Midbrain (tissue), 1 donor: ENCODE measurements at places on chromosomes 16 and 17.
A peak's percentile ranks its signal among the peaks of the same experiment; 100 is the strongest.

DNA sequence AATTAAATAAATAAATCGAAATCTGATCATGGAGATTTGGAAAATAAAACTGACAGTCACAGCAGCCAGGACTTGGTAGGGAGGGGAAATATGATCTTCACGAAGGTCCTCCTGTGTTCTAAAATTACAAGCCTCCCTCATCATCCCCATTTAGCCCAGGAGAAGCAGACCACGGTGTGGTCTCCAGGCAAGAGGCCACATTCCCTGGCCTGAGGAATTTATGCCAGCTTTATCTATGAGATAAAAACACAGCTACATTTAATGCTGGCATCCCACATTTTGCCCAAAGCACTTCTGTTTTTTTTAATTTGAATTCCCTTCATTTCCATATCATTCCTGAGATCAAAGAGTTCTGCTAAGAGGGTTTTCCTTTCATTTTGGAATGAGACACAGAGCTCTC, 43.2 kb downstream of the ABCC12 start:
- DNase-seq, result no peak

DNA sequence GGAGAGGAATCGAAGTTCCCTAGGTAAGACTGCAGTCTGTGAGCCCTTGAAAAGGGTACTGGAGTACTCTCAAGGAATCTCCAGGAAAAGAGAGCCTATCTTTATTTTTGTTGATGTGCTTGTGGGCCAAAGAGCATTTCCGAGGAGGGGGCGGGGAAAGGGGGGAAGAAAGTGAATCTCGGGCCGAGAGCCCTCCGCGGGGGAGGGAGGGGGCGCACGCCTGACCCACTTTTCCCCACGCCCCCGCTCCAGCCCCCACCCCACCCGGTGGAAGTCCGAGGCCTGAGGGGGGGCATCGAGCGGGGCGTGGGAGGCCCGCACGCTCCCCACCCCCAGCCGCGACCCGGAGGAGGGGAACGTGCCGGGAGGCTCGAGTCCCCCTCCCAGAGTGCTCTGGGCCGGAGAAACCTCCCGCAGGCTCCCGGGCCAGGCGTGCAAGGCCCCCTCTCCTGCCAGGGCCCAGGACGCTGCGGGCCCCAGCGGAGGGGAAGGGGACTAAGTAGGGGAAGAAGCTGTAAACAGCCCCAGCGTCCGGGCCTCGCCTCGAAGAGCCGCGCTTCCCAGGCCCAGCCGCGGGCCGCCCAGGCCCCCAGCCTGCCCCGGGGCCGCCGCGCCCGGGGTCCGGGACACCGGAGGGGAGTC, 444 bp downstream of the HELZ start:
- no peak for DNase-seq

DNA sequence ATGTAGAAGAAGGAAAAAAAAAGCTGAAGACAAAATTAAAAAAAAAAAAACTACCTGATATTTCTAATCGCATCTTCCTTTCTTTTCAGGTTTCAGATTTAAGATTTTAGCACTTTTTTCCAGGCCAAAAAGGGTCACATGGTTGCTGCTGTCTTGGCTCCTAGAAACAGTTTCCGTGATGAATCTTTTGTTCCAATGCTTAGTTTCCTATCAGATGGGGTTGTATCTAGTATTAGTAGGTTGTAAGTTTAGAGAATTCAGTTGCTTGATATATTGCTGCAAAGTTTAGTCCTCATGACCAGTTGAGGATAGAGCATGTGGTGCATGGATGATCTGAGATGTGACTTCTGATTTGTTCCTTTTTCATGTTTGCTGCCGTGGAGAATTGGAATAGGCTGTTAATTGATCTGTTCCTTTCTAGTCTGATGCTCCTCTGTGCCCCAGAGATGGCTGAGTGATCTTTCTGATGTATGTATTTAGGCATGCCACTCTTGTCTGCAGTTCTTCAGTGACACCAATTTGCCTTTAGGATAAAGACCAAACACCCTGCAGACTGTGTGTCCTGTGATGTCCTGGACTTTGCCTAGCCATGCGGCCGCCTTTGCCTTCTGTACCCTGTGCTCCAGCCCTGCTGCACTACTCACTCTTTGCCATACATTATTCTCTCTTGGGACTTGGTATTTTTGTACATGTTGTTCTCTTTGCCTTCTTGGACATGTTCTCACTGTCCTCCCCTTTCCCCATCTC, 94.0 kb downstream of the MRTFB start:
- no peak for DNase-seq

DNA sequence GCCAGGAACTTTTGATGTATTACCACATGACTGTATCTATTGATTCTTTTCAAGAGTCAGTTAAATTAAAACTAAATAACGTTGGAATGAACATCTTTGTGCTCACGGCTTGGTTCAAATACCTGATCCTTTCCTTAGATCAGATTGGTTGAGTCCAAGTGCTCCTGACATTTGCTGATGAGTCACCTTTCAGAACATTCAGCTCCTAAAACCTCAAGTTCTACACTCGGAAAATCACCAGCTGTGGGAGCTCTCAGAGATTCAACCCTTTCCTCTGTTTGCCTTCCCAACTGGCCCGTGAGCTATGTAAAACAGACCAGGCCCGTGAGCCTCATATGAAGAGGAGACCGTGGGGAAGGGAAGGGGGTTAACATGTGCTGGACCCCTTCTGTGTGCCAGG, 68.1 kb downstream of the RTN4RL1 start:
- no peak for DNase-seq

DNA sequence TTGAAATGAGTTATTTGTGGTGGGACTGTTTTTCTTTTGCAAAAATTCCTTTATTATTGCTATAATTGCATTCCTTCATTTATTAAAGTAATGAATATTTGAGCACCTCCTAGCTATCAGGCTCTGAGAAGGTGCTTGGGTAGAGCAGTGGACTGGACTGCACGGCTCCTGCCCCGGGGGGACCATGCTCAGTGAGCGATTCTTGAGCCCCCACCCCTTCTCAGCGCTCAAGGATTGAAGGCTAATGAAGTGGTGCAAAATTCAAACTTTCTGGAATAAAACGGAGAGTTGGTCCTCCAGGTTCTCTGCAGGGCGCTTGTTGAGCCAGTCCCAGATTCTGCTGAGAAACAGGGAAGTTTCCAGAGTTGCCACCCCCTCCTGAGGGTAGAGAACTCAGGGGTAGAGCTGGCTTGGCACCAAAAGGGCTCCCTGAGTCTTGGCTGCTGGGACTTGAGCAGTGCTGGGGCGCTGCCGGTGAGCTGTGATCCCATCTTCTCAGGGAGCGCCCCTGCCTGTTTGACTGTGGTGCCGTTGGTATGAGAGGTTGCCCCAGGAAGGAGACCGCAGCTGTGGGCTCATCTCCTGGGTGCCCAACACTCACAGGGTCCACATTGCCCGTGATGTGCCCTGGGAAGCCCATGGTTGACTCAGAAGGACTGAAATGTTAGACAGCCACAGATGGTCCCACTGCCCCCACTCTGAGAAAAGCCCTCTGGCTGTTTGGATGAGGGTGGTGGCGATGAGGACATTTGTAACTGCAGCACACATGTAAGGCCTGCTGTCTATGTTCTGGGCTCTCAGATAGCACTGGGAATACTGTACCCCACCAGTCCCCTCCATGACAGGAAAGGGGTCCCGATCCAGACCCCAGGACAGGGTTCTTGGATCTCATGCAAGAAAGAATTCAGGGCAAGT, 20.0 kb downstream of the KSR1 start:
- DNase-seq, result peak; percentile 5
